AML-193 (cell line): ENCODE measurements at places on chromosomes 4 and X.

- no peak for DNase-seq
Observed at GRCh38 chr4:73613130-73613529, 7.1 kb downstream of the RASSF6 start.

- DNase-seq, result no peak
Observed at GRCh38 chr4:184143770-184144564, 73.7 kb downstream of the ENPP6 start.

GRCh38 chr4:152673489-152673888 is 6.3 kb downstream of the TMEM154 start:
- DNase-seq, result no peak

- no peak for DNase-seq
Observed at GRCh38 chr4:183405303-183405702, 39.1 kb upstream of the CDKN2AIP start.

- DNase-seq, result no peak
Observed at GRCh38 chr4:37690976-37691375, 4.8 kb upstream of the RELL1 start.

DNA sequence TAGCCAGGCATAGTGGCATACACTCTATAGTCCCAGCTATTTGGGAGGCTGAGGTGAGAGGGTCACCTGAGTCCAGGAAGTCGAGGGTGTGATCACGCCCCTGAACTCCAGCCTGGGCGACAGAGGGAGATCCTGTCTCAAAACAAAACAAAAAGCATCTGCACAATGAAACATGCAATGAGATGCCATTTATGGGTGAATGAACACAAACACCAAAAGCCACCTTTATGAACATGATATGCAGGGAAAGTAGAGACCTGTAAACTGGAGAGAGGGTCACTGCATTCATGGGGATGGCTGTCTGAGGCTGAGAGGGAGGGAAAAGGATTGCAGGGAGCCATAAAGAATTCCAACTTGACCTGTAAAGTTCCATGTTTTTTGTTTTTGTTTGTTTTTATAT is 70.7 kb downstream of the EVC start:
- DNase-seq, result no peak

DNA sequence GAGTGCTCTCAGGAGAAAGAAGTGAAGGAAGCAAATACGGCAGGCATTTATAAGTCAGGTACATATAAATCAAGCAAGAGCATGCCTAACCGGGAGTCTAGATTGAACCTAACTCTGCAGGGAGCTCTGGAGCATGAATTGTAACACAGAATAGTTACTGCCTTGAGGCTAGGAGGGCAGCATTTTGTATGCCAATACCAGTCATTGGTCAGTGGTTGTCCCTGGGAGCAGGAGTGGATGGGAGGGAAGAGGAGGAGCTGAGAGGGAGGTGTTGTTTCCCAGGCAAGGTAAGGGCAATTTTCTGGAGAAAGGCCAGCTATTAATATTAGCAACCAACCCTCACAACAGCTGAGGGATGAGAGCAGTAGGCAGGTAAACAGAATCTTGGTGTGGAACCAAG is 224.7 kb upstream of the DCAF8L1 start:
- DNase-seq, result no peak

DNA sequence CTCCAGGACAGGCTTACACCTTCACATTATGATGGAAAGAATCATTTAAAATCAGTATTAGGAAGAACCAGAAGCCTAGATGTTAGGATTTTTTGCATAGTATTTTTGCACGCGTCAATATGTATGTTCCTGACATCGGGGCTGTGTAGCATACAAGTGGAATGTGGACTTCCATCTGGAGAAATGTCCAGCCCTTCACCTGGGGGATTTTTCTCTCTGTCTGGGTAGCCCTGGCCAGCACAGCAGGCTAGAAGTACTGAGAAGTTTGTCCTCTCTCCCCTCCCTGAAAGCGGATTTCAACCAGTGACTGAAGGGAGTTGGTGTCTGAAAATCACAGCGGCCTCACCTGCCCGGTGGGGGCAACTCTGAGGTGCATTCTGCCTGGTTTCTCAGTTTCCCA is 10.4 kb upstream of the KLHL8 start:
- DNase-seq, result no peak

- DNase-seq, result peak; percentile 28
Observed at GRCh38 chr4:80077639-80078038, 4.6 kb upstream of the ANTXR2 start.

GRCh38 chr4:6605605-6606004 is 30.6 kb downstream of the MAN2B2 start:
- no peak for DNase-seq

DNA sequence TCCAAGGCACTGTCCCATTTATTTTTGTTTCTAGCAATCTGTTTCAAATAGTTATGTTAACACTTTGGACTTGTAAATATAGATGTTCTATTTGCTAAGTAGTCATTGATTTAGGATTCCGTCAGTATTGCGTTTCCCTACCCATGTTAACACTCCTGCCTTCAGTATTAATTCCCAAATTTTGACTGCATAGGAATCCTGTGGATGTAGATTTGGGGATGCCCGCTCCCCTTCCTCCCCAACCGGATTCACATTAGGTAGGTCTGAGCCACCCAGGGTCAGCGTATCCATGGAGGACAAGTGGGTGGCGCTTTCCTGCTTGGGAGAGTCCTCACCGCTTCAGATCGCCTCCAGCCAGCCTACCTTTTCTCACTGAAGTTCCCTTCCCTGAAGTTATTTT is 1.1 kb upstream of the SORBS2 start:
- no peak for DNase-seq

DNA sequence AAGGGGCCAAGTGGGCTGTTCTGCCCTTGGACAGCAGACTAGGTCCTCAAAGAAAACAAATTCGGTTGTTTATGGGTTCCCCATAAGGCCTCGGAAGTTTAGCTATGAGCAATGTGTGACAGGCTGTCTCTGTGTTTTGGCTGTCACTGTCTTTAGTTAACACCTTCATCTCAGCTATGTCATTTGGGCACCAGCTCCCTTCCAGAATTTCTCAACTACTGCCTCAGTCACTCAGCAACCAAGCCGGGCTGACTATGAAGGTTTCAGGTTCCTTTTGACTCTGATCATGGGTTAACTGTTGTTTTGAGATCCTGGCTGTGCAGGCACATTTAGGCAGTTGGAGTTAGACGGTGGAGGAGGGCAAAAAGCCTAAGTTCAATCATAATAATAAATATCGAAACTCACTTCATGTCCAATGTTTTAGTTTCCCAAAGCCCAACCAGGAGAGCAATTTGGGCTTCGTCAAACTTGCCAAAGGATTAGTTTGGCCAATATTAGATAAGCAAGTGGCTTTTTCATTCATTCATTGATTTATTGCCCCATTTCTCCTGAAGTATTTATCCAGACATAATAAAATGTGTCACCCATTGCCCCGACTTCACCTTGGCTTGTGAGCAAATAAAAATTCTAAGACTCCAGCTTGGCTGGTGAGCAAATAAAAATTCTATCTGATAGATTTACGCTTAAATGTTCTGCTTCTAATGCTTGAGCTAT is 9.1 kb upstream of the PAGE1 start:
- DNase-seq, result no peak

- DNase-seq, result peak; percentile 56
Observed at GRCh38 chr4:109967798-109968520, 55.3 kb downstream of the EGF start.

DNA sequence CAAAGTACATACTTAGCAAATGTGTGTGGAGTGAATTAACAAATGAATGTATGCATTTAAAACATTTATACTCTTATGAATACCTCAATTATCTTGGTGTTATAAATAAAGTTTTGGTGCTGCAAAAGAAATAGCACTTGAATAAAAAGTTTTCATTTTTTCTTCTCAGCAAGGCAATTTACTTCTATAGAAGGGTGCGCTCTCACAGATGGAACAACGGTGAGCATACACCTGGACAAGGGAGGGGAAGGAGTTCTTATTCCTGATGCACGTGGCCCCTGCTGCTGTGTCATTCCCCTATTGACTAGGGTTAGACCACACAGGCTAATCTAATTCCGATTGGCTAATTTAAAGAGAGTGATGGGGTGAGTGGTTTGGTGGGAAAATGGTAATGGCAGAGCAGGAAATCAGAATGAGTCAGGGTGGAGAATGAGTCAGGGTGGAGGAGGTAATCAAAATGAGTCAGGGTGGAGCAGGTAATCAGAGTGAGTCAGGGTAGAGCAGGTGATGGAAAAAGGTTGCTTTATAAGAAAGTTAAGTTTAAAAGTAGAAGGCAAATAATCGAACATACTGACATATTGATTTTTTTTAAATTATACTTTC is 28.2 kb upstream of the PGK1 start:
- no peak for DNase-seq

DNA sequence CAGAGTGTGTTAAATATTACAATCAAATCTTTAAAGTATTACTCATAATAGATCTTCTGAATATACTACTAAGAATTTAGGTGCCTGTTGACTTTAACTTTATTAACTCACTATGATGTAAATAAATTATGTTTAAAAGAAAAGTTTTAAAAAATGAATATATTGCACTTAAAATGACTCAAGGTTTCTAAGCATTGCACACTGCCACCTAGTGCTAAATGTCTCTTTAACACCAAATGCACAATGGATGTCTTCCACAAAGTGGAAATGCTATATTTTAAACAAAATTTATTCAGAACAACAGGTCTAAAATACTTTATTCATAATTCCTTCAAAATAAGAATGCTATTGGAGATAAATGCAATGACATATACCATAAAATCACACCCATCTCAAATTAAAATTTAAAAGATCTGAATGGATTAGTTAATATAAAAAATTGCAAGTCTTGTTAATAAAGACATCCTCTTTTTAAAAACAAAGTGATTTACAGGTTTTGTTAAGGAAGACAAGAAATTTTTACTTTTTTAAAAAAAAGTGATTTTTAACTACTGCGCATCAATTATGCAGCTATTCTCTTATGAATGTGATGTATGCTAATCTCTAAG is 5.5 kb downstream of the INPP4B start:
- peak; percentile 38 for DNase-seq

DNA sequence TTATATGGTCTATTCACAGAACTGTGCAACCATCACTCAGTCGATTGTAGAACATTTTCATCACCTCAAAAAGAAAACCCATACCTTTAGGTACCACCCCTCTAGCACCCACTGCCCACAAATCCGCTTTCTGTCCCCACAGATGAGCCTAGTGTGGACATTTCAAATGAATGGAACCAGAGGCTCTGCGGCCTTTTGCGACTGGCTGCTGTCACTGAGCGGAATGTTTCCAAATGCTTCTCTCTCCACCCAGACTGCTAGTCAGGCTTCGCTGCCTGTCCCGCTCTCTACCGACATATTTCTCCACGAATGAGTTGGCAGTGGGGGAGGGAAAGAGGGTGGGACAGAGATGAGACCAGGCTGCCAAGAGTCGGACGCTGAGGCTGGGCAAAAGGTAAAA is 1.7 kb upstream of the BGN start:
- no peak for DNase-seq

DNA sequence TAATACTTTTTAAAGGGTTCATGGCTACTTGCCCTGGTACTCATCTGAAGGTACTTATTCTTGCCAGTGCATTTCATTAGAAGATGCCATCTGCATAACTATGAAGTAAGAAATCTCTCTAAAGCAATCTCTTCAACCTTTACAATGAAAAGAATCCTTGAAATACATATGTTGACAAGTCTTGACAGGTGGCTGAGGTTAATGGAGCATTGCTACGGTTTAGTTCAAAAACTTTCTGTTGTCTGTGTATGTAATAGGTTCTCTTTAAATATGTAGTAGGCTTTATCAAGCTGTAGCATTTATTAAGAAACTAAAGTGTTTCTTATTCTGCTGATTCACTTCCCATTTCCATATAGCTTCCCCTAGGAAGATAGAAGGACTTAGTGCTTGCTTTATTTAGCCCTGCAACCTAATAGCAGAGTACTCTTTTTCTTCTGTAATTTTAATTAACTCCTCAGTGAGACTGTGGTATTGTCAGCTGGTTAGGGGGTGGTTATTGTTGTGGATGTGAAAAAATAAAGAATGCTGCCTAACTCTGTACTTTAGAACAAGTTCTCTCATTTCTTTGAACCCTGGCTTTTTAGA is 39.3 kb downstream of the SLAIN2 start:
- peak; percentile 58 for DNase-seq

GRCh38 chrX:97065973-97066372 is 182.3 kb downstream of the RPA4 start:
- DNase-seq, result no peak

DNA sequence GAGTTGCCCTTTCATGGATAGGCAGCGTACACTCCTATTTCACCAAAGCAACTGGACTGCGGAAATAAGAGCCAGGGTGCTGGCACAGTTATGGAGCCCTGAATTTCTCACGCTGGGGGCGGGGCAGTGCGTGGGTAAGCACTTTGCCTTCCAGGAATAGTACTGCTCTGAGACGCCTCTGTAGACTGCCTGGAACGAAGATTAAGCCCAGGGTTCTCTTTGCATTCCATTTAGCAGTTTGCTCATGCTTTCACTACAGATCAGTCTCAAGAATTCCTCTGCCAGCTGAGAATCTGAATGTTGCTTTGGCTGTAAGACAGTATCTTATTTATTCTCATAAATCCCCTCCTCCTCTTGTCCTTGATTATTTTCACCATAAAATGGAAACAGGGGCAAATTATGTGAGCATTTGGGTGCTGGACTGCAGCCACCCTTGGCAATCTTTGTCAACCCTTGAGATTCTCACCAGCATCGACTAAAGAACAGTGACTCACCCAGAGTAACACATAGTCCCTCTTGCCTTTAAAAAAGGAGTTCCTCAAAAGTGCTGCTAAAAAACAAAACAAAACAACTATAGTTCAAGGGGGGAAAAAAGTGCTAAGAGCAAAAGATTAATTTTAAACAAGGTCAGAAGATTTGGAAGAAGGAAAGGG is 88.9 kb upstream of the CITED1 start:
- peak; percentile 12 for DNase-seq

- DNase-seq, result no peak
Observed at GRCh38 chr4:95289028-95289634, 259.6 kb downstream of the UNC5C start.

DNA sequence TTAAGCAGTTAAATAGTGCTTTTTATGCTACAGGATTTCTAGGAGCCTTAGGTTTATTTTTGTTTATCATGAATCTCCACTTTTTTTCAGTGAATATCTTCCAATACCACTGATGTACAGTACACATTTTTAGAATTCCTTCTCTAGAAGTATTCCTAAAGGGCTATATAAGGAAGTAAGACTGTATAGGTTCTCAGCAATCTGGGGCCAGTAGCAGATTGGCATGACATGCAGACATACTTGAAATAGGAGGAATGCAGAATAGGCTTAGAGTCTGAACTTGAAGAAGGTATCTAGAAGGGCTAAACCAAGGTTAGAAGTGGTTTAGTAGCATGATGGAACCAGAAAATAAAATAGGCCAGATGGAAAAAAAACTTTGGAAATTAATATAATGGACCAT is 29.8 kb downstream of the HEPH start:
- DNase-seq, result no peak

GRCh38 chr4:3342182-3342854 is 49.5 kb downstream of the RGS12 start:
- no peak for DNase-seq

DNA sequence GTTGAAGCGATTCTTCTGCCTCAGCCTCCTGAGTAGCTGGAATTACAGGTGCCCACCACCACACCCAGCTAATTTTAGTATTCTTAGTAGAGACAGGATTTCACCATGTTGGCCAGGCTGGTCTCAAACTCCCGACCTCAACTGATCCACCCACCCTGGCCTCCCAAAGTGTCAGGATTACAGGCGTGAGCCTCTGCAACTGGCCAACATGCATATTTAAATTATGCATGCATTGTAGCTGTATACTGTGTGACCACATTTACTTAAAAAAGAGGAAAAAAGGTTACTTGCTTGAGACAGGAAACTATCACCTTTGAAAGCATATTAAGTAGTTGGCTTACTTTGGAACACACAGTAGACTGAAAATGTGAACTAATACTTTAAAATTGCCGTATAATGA is 29.5 kb downstream of the METTL14 start:
- DNase-seq, result no peak
